ENCODE measurements at places on chromosomes 2 and 18.
A peak's percentile ranks its signal among the peaks of the same experiment; 100 is the strongest.

- DNase-seq, result no peak
Observed at GRCh38 chr2:160963957-160964356, 196.3 kb upstream of the TANK start.

DNA sequence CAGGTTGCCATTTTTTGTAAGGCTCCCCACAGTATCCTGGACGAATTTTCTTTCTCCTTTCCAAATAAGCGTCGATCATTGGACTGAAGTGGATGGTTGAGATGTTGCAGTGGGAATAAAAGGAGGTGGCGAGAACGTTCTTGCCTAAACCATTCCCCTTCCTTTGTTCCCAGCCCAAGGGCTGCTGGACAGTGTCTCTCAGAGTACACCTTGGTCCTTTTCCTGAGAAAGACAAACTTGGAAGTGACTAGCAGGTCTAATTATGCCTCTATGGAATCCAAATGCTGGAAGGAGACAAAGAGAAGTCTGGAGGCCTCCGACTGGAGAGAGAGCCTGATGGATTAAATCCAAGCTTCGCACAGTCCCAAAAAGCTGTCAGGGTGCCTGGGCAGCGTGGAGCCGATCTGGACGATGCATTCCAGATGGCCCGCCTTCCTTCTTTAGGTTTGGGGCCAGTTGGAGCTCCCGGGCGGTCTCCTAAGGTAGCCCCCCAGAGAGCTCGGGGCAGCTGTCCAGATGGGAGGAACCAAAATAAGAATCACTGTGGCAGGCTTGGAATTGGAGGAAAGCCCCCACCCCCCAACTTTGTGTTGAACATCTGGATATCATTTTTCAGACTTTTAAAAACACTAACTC lies 186.8 kb downstream of the TMEM247 start:
- DNase-seq, result no peak

DNA sequence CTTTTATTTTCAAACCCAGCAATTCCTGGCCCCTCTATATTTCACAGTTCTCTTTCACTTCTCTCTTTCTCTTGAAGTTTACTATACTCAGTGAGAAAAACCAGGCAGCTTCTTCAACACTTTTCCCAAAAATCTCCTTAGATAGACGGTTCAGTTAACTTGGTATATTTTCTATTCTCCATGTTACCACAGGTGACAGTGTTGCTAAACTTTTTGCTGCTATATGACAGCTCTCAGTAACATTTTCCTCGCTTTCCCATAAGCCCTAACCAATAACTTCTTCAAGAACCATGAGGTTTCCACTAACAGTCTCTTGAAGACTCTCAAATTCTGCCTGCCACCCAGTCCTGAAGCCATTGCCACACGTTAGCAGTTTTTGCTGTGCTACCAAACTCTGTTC lies 45.8 kb downstream of the CYBRD1 start:
- no peak for DNase-seq

DNA sequence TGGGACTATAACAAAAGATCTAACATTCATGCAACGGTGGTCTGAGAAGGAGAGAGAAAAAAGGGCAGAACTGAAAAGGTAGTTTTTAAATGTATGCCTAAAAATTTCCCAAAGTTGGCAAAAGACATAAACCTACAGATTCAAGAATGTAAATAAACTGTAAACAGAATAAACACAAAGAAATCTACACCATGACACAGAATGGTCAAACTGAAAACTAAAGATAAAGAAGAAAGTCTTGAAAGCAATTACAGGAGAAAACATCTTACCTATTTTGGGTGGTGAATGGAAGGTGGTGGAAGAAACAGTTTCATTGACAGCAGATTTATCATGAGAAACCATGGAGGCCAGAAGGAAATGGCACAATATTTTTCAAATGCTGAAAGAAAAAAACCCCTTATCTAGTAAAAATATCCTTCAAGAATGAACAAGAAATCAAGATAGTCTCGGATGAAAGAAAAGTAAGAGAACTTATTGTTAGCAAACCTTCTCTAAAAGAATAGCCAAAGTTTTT lies 35.6 kb upstream of the ZNF397 start:
- DNase-seq, result no peak

DNA sequence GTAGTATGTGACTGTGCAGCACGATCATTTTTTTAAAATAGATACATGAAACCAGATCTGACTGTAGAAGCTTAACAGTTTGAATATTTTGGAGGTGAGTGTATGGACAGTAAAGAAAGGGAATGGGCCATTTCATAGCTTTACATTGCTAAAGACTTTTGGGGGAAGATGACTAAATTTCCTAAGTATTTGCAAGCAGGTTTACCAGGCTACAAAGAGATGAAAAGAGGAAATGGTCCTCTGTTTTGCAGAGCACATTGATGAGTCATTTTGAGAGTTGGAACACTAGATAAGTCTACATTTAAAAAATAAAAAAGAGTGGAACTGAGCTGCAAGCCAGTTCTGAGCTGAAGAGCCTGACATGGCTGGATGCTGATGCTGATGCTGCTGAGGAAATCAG lies 115.7 kb upstream of the LRATD1 start:
- no peak for DNase-seq

DNA sequence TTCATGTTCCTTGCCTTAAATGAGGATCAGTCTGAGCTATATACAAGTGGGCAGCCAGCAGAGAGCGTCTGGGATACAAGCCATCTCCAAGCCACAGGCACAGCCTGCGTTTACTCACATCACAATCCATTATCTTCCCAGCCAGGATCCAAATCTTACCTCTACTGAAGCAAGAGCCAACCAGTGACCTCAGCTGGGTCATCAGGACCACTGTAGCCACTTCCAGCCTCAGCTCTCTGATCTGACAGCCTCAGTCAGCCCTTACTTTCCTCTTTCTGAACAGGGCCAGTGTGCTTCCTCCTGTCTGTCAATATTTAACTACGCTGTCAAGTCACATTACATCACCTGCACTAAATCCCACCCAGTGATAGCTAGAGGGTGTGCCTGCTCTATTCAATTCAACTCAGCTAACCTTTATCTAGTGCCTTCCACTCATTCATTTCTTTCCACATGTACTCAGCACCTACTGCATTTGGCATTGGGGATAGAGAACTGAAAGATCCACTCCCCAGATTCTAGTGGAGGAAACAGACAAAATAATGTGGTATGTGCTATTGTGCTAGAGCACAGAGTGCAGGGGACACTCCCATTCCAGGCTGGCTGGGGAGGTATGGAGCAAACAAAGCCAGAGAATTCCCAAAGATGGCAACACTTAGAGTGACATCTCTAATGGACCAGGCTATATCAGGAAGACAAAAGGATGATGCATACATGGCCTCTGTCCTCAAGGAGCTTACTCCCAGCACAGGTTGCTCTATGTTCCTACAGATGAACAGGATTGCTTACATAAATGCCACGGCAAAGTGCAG lies 146.5 kb downstream of the NCKAP5 start:
- no peak for DNase-seq

DNA sequence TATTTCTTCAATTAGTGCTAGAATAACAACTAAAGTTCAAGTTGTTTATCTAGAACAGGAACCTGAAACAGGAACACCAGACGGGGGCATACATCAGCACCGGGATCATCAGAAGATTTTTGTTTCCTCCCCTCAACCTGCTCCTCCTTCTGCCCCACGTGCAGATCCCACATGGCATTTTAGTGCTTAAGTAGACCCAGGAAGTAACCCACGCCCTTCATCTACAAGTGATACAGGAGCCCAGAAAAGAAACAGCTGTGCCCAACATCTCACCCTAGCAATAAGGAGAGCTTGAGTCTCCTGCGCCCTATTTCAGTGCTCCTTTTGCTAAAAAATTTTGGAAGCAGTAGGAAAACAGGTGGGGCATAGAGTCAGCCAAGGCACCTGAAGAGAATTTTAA lies 5.2 kb downstream of the ZNF385B start:
- no peak for DNase-seq

GRCh38 chr2:46386763-46387162 lies 89.6 kb downstream of the EPAS1 start:
- no peak for DNase-seq

- DNase-seq, result no peak
Observed at GRCh38 chr2:171406044-171406443, 27.7 kb downstream of the METTL8 start.

GRCh38 chr2:211144078-211144477 lies 587.7 kb downstream of the CPS1 start:
- no peak for DNase-seq

DNA sequence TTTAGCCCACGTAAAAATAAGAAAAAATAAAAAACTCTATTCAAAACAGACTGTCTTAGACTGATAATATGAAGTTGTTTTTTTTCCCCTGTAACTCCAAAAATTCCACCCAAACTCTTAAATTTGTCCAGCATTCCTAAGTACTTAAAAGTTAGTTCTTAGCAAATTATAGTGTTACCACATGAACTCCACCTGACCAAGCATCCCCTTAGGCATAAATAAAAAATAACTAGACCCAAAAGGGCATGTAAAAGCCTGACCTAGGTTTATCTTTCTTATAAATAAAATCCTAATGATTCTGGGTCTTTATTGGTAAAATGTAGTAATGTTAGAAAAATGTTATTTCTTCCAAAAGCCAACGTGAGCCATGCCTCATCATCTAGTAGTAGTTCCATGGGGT lies 54.3 kb downstream of the TTC21B start:
- no peak for DNase-seq

DNA sequence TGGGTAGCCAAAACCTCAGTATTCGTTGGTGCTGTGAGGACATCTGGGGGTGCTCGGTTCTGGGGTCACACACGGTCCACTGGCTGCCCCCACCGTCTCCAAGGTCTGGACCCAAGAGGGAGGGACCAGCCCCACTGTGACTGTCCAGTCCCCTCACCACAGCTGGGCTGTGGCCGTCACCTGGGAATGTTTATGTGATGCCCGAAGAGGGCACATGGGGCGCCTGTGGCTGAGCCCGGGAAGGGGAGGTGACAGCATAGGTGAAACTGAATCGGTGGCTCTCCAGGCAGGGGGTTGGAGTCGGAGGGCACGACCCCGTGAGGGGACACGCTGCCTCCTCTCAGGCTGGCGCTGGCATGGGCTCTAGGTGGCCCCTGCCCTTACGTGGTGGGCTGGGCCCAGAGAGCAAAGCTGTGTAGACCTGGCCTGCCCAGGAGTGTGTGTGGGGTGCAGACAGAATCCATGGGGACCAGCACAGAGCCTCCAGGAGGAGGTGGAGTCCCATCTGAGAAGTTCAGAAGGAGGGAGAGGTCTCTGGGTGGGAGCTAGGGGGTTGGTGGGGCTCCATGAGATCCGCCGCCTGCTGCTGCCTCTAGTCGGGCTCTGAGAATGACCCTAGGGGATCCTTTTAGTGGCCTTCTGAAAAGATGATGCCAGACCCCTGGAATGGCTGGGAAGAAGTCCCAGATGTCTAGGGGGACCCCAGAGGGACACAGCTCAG lies 1.8 kb downstream of the BOK start:
- DNase-seq, result no peak

DNA sequence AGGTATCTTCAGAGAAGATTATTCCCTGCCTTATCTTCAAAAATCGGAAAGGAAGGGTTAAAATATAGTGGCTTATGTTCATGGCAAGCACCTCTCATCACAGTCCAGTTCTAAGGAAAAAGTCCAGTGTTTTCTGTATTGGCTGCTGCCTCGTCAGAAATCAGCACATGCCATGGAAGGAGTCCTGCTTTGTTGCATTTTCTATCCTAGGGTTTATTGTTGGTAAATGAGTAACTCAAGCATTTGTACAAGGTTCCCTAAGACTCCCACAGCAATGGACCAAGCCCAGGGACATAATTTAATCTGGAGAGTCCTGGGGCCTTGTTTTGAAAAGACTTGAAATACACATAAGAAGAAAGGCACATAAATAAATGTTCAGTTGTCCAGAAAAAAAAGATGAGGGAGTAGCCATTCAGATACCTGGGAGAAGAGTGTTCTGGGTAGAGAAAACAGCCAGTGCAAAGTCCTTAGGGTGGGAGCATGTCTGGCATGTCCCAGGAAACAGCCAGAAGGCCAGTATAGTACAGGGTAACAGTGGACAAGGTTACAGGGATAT lies 26.4 kb downstream of the NBEAL1 start:
- DNase-seq, result no peak

GRCh38 chr18:59056706-59057492 lies 82.8 kb upstream of the SEC11C start:
- peak; percentile 39 for DNase-seq

DNA sequence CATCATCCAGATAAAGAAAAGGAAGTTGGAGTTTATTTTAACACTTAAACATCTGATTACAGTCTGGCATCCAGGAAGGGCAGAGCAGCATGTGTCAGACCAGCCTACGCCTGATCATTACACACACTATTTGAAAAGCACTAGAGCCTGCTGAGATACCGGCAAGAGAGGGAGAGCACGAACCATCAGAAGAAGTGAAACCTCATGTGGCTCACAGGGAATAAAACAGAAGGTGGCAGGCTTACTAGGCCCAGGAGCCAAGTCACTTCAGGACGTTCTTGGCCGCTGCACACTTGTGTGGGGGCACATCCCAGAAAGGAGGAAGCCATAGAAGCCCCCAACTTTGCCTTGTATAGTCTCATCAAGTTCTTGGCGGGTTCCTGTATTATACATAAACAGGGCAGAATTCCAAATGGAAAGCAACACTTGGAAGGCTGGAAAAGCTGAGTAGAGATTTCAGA lies 105.5 kb downstream of the UGGT1 start:
- no peak for DNase-seq

- DNase-seq, result no peak
Observed at GRCh38 chr2:74429487-74430451, 8.2 kb downstream of the WDR54 start.

- DNase-seq, result no peak
Observed at GRCh38 chr2:206831442-206831995, 66.1 kb downstream of the FASTKD2 start.

DNA sequence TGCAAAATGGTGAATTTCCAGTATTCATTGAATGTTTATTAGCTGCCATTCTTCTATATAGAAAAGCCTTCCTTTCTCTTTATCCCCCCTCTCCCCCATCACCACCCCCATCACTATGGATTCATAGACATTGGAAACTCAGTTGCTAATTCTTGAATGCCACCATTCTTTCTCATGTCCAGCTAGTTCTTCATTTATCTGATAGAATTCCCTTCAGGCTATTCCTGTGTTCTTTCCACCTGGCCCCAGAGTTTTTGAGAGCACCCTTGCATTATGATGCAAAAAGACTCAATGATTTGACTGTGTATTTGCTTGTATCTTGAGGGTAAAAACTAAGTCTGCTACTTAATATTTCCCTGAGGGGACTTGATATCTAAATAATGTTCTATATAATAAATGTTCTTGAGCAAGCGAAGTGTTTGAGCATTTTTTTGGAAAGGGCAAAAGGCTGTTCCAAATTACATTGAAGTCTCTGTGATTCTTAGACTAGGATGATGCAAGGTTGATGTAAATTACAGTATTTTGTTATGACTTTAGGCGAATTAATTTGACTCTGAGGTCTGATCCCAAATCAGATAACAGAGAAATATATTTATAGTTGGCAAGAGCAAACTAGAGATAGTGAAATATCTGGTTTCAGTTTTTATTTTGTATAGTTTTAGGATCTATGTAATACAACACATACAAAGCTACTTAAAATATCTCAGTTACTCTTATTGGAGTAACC lies 18.8 kb upstream of the SOS1 start:
- no peak for DNase-seq

GRCh38 chr18:62605685-62606084 lies 82.9 kb downstream of the ZCCHC2 start:
- DNase-seq, result no peak

GRCh38 chr2:30269771-30270145 lies 38.4 kb downstream of the LBH start:
- no peak for DNase-seq
